ENCODE measurements at places on chromosomes 7 and 10.

GRCh38 chr7:91814189-91814588 lies 66.3 kb downstream of the MTERF1 start:
- DNase-seq: no peak

DNA sequence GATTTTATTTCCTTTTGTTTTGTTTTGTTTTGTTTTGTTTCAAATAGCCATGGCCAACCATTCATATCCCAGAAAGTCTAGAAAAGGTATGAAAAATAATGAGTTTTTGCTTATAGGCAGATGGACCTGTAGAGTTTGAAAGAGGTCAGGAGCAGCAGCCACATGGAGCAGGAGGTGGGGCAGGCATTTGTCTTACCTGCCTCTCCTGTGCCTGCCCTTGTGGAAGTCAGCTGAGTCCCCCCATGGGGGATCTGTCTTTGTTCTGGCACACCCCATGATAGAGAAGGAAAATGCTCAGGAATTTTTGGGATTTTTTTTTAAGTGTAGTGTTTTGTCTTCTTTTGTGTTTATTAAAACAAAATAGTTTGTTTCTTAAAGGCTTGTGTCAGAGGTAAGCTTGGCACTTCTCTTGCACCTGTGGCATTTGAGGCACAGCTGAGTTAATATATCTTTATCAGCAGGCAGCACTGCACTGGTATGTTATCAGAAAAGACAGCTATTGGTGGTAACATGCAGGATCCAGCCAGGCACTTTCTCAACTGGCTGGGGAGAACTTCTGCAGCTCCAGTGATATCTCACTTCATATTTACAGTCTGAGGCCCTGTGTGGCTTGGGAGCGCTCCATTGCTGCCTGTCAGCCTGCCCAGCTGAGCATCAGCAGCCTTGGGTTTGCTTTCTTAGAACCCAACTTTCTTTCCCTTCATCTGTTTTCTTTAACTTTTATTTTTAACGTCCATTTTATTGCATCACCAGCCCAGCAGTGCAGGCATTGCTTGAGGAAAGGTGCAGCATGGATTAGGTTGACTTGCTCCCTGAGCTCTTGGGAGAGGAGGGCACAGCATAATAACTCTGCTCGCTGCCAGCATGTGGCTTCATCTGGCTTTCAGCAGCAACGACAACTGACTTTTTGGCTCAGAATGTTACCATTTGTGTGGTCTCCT lies 44.4 kb downstream of the LRRC4 start:
- DNase-seq: no peak

DNA sequence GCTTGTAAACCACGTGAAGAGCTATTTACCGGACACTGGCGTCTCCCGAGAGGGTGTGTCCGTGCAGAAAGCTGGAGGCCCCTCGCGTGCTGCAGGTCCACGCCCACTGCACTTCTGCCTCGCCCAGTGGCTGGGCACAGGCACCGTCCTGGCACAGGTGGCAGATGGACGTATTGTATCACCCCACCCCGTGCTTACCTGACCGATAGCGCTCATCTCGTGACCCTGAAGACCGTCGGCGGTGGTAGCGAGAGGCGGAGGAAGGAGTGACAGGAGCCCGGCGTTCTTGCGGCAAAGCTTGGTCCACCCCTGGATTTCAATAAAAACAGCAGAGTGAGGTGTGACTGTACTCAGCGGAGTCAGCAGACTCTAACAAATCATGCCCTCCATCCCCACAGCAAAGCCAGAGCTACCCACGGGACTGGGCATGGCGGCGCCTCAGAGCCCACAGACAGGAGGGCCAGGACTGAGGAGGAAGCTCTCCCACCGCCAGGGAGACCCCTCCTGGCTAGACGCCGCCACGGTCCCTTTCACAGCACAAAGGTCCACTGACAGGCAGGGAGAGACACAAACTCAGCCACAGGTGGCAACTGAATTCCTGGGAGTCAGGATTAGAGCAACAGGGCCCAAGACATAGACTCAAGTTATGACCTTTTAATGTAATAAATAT lies 217.1 kb downstream of the DIP2C start:
- no peak for DNase-seq

- DNase-seq: no peak
Measured at GRCh38 chr10:14608381-14609001, 166.2 kb downstream of the FAM107B start.

GRCh38 chr7:37102518-37103137 lies 346.0 kb downstream of the ELMO1 start:
- DNase-seq: no peak

DNA sequence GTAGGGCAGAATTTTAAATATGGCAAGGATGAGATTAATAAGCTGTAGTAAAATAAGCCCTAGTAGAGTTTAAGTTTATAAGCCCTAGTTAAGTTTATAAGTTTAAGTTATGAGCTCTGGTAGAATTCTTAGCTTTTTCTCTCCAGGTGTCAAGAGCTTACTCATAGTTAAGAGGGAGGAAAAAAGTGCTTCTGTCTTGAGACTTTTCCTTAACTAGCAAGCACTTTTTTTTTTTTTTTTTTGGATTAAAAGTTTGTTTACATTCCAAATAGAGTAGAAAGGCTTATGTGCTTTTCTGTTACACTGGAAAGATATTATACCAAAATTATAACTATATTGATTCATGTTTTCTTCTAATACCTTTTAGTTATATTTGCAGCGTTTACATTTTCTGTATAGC lies 25.5 kb upstream of the MPP7 start:
- no peak for DNase-seq

- no peak for DNase-seq
Measured at GRCh38 chr7:29300026-29300480, 105.5 kb downstream of the CHN2 start.

- DNase-seq: no peak
Measured at GRCh38 chr10:49465736-49466135, 69.8 kb upstream of the DRGX start.

DNA sequence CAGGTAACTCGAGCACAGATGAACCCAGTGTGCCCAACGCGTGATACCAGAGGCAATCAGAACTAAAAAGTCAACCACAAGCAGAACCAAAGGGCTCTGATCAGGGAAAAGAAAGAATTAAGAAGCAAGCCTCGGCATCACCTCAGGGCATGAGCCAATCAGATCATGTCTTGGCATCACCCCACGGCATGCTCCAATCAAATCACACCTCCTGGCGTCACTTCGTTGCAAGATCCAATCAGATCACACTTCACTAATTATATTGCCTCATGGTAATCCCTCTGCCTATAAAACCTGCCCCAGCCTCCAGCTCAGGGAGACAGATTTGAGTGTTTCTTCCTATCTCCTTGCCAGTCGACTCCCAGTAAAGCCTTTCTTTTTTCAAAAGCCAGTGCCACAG lies 46.8 kb downstream of the TYW1B start:
- no peak for DNase-seq

DNA sequence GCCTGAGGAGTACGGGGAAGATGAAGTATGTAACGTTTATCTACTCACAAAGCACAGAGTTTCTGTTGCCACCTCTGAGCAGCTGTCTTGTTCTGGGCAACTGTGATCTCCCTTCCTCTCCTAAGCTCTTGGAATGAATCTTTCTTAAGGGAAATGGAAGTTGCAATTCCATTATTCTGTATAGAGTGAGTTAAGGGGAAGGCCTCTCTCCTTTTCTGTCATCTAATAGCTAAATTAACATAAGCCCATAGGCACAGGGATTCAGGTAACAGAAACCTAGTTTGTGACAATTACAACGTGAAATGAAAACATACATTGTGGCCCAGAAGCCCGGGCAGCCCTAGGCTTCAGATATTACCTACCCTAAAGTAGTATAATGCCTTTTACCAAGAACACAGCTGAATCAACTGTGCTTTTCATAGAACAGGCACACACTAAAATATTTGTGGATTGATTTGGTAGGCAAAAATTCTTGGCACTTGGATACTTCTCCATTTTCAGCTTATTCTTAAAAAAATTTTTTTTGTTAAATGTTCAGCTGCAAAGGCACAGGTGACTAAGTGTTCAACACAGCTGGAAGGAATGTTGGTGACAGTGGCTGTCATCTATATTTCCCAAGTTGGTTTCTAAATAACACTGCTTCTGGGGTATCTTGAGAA lies 3.8 kb upstream of the PDCD4 start:
- no peak for DNase-seq

DNA sequence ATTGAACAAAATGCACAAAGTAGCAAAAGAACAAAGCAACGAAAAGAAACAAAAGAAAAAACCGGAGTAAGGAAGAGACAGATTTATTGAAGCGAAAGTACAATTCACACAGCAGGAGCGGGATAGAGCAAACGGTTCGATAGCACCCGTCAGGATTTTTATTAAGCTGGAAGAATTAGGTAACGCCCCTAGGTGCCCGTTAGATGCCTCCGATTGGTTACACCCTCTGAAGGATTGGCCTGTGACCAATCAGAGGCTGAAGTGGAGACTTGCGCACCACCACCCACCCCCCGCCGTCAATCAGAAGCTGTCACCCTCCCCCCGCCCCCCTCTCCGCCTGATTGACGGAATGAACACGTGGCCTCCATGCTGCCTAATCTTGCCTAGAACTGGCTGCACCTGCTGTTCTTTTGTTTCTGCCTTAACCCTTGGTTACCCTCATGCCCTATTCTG lies 16.8 kb downstream of the OCM2 start:
- no peak for DNase-seq

DNA sequence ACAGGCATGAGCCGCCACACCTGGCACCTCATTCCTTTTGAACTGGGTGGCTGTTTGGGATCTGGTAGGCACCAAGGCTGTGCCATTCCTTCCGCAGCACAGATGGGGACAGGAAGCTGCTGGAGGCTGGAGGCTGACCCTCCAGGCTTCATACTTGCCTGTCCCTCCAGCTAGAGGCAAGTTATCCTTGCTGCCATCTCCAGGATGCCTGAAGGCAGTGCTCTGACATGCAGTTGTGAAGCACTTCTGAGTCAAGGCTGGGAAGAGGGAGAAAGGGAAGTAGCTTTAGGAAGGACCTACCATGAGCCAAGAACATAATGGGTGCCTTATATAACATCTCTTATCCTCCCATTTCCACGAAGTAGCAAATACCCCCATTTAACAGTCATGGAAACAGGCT lies 9.5 kb downstream of the MARVELD1 start:
- no peak for DNase-seq

DNA sequence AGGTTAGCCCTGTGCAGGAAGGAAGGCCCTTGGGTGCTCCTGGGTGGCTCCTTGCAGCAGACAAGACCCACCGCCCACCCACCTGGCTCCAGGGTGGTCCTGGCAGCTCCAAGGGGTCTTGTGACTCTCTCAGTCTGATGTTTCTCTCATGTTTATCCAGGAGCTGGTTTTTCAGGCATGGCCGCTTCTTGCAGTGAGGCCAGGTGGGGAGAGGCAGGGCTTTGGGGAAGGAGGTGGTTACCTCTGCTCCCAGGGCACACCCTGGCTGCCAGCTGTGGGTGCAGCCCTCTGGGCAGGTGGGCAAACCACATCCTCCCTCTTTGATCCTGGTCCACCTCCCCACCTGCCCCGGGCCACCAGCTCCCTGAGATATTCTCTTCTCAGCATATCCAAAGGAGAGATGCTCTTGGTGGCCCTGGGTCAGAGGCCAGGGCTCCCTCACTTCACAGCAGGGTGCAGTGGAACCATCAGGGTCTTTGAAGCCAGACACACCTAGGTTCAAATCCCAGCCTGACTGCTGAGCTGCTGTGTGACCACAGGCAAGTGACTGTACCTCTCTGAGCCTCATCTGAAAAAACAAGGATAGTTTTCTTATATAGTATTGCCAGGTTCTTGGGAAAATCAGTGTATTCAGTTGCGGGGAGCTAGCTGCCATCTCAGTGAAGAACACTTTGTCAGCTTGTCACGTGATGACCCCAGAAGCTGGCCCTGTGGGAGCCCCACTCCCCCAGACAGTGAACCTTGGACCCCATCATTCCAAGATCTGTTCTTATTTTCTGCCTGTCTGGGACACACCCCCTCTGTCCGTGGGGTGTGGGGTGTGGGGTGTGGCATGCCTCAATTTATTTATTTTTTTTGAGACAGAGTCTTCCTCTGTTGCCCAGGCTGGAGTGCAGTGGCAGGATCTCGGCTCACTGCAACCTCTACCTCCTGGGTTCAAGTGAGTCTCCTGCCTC lies 11.5 kb downstream of the GTF2IRD1 start:
- no peak for DNase-seq

DNA sequence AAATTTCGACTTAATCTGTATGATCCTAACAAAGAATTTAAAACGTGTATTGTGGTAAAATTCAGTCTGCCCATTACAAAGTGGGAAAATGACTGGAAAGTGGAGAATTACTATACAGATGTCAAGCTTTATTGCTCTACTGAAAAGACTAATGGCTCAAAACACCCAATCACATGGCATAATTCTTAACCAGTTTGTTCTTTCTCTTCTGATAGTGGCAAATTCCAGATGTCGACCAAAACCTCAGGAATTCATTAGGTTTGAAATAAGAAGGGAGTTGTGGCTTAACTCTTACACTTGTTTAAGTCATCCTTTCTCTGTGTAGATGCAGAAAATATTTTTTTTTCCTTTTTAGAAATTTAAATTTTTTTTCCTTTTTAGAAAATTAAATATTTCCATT lies 1254.9 kb upstream of the LRRN3 start:
- no peak for DNase-seq

- no peak for DNase-seq
Measured at GRCh38 chr7:3134745-3135144, 91.1 kb upstream of the CARD11 start.

GRCh38 chr7:18119985-18120384 lies 92.3 kb upstream of the PRPS1L1 start:
- DNase-seq: no peak

DNA sequence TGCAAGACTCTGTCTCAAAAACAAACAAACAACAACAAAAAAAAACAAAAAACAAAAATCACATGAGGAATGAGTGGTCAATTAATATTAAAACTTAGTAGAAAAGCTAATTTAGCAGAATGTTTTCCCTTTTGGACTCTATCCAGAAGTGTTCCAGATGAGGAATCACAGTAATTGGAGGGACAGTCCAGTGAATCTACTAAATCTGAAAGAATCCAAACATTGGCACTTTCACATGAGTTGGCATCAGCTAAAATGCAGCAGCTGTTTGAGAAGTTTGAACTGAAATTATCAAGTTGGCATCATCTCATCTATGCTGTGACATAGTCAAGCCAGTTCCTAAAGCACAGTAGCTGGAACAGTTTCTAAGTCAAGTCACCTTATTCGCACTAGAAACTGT lies 367.8 kb downstream of the PPP1R3A start:
- no peak for DNase-seq

DNA sequence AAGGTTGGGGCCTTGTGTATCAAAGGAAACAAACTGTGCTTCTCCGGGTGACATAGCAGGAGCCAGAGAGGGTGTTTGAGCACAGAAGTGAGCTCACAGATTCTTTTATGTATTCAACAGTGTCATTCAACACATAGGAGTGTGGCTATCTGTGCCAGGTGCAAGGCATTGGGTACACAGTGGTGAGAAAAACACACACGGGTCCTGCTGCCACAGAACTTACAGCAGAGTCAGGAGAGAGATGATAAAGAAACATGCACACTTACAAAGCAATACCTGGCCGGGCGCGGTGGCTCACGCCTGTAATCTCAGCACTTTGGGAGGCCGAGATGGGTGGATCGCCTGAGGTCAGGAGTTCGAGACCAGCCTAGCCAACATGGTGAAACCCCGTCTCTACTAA lies 16.3 kb upstream of the ECHDC3 start:
- DNase-seq: no peak

GRCh38 chr7:17247357-17247756 lies 51.1 kb upstream of the AHR start:
- no peak for DNase-seq
